ENCODE measurements at places on chromosomes 2 and 18.

DNA sequence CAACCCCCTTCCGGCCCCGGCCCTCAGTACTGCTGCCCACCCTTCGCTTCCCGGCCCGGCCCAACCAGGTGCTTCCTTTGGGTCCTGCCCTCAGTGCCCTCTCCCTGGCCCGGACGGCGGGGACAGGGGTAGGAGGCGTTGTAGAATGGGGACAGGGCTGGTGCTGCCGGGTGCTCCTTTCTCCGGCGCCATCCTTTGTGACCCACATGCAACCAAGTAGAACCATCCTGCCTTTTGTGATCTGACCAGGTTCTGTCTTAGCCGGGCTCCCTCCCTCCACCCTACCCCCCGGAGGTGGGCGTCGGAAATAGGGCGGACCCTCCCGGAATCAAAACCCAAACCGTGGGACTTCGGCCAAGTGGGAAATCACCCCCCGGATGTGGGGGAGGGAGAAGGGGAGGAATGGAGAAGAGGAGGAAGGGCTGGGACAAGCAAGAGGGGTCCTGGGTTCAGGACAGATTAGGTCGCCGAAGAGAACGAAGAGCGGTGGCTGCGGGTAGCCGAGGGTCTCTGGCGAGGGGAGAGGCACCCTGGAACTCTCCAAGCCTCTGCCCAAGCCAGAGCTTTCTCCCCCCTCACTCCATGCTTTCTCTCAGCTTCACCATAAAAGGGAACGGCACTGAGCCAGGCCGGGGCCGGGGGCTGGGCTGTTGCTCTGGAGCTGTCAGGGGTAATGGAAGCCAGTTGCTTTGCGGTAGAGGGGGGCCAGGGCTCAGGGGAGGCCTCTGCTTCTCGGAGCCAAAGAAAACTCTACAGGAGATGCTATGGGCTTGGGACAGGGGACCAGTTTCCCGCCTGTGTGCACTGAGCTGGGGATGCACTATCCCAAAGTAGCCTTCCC is 756 bp upstream of the OST4 start:
- no peak for DNase-seq

- DNase-seq: no peak
Measured at GRCh38 chr2:28427741-28428415, 35.2 kb downstream of the FOSL2 start.

DNA sequence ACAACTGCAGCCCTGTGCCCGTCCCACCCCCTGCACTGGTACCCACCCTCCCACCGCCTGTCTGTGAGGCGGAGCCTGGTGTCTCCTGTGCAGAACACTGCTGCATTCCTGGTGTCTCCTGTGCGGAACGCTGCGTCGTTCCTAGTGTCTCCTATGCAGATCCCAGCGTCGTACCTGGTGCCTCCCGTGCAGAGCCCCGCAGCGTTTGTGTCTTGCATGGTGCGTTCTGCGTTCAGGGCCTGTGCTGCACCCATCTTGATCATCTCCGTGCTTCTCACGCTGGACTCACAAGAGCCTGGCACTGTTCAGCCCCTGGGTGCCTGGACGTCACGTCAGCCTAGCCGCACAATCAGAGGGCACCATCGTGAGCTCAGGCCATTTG is 248.6 kb upstream of the SALL3 start:
- DNase-seq: no peak

GRCh38 chr2:32918774-32919173 is 28.0 kb upstream of the LTBP1 start:
- no peak for DNase-seq

DNA sequence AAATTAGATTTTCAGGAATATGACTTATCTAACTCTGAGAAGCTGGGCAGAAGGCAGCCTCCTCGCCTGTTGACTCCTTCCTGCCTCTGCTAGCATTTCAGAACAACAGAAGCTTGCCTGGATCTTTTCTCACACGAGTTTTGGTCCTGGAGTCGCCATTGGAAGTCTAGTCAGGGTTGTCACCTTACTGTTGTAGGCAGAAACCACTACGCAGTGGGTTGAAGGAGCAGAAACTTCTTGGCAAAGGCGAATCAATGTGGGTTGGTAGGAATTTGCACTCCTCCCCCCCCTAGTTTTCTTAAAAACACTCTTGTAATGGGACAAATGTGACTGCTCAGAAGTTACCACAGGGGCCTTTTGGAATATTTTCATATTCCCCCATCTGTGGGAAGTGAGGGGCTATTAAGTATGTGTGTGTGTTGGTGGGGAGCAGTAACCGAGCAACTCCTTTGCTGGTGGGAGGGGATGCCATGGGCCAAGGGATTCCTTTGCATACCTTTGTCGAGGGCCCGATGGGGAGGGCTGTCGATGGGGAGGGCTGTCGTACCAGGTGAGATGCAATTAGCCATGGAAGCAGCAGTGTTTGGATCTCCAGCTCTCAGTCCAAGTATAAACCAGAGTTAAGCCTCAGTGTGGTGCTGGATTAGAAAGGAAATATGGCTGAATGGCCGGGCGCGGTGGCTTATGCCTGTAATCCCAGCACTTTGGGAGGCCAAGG is 117.4 kb downstream of the FMNL2 start:
- DNase-seq: no peak

DNA sequence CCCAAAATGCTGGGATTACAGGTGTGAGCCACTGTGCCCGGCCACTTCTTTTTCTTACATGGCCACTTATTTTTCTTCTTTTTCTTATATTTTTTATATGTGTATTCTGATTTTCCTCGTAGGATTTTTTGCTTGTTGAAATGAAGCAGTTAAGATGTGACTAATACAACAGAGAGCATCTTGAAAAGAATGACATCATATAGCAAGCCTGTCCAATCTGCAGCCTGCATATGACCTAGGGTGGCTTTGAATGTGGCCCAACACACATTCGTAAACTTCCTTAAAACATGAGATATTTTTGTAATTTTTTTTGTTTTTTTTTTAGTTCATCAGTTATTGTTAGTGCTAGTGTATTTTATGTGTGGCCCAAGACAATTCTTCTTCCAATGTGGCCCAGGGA is 704.0 kb downstream of the NRXN1 start:
- no peak for DNase-seq

DNA sequence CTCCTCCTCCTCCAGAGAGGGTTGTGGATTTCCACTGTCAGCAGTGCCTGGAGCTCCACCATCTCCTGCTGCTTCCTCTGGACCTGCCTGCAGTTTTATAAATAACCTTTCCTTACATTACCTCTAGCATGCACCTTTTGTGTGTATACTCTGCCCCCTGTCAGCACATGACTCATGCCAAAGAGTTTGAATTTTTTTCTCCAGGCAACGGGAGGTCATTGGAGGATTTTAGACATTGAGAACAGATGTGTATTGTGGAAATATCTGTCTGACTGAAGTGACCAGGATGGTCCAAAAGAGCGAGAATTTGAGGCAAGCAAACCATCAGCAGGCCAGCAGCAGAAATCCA is 31.7 kb downstream of the IL37 start:
- DNase-seq: no peak

GRCh38 chr18:8167673-8168072 is 441.6 kb upstream of the RAB12 start:
- DNase-seq: no peak

DNA sequence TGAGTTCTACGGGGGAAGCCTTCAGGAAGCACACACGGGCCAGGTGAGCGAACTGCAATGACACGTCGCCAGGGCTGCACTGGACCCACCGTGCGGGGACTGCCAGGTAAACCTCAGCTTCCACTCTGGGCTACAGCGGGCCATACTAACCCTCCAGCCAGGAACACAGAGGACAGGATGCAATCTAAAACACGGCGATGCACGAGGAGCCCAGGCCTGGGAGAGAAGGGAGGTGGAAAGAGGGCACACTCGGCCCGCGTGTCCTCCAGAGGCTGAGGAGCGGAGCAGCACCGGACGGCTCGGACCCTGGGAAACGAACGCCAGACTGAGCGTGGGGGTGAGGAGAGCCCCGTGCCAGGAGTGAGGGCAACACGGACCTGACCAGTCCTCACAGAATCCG is 69.3 kb downstream of the HDAC4 start:
- DNase-seq: no peak
